Activated CD4-positive, alpha-beta T cell treated with anti-CD3 and anti-CD28 coated beads, Interleukin-2, amount 50 U/mL, for 48 hours (primary cell): ENCODE measurements at places on chromosomes 2 and 18.

- no peak for DNase-seq
Observed at GRCh38 chr2:192004188-192004963, 157.5 kb upstream of the CAVIN2 start.

- DNase-seq = no peak
Observed at GRCh38 chr2:11203480-11203879, 48.2 kb downstream of the SLC66A3 start.

- DNase-seq = no peak
Observed at GRCh38 chr2:105571445-105571987, 172.7 kb upstream of the FHL2 start.

- DNase-seq = no peak
Observed at GRCh38 chr2:57878171-57878865, 168.3 kb upstream of the VRK2 start.

DNA sequence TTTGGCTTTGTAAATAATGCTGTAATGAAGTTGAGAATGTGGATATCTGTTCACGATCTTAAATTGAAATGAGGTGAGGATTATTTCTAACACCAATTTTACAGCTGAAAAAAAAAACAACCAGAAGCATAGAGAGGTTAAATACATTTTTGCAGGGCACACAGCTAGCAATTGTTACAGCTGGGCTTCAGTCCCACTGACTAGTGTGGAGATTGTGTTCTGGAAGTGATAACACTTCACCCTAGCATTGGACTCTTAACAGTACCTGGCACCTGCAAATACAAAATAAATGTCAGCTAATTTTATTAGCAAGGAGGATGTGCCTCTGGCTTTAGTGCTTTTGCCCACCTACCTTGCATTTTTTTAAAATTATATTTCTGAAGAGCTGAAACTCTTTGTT is 28.8 kb downstream of the CAVIN2 start:
- DNase-seq = no peak

DNA sequence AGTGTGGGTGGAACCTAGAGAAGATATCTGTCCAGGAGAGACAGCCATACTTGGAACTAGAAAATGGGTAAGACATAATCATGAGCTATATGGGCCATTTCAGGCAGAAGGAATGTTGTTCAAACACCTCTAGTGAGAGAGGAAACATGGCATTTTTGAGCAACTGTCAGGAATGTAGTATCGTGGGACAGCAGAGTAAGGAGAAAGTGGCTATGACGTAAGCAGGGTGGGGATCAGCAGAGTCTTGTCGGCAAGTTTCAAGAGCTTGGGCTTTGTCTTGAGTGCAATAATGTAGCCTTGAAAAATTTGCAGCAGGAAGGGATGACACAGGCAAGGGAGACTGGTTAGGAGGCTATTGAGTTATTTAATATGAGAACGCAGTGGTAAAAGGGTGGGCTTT is 20.4 kb downstream of the SERPINB7 start:
- no peak for DNase-seq

GRCh38 chr2:2572393-2573204 is 241.5 kb upstream of the MYT1L start:
- no peak for DNase-seq

DNA sequence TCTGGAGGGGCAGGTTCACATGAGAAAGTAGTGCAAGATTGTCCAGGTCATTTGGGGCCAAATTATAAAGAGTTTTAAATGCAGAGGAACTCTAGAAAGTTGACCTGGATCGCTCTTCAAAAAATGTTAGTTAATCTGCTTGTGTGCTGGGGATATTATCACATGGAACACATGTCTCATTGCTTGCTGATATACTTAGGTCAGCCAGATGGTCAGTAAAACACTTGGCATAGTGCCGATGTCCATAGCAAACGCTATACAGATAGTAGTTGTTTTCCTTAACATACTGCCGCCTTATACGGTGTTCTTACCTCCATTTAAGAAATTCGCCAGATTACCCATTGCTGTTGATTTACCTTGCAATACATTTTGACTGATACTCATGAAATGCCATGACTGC is 103.4 kb upstream of the CWC22 start:
- no peak for DNase-seq

DNA sequence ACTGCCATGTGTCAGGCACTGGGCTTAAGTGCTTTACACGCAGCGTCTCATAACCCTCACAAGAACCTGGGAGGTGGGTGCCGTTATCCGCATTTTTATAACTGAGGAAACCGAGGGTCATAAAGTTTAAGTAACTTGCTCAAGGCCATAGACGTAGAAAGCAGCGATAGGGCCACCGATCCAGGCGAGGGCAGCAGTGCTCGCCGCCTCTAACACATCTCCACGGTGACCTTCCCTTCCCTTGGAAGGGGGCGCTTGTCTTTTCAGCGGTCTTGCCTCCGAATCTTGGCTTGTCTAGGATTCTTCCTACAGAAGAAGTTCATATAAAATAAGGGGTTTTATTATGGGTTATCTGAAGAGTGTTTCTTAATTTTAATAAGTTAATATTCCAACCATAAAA is 186.6 kb downstream of the GBX2 start:
- no peak for DNase-seq

DNA sequence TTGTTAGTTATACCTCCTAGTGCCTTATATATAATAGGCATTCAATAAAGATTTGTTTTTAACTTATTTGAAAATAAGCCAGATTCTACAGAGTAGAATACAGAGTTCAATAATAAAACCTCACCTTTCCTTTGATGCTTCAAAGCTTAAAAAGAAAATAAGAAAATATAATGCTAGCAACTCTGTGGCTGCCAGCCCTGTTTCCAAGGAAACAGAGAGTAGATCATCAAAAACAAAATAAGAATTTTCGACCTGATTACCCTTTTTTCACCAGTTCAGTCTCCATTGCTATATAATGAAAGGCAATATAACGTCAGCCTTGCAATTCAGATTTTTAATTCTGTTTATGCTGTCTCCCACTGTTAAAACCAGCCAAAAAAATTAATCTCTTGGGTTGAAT is 8.9 kb upstream of the PGAP1 start:
- no peak for DNase-seq

- DNase-seq = no peak
Observed at GRCh38 chr2:212811036-212811805, 272.6 kb upstream of the ERBB4 start.

DNA sequence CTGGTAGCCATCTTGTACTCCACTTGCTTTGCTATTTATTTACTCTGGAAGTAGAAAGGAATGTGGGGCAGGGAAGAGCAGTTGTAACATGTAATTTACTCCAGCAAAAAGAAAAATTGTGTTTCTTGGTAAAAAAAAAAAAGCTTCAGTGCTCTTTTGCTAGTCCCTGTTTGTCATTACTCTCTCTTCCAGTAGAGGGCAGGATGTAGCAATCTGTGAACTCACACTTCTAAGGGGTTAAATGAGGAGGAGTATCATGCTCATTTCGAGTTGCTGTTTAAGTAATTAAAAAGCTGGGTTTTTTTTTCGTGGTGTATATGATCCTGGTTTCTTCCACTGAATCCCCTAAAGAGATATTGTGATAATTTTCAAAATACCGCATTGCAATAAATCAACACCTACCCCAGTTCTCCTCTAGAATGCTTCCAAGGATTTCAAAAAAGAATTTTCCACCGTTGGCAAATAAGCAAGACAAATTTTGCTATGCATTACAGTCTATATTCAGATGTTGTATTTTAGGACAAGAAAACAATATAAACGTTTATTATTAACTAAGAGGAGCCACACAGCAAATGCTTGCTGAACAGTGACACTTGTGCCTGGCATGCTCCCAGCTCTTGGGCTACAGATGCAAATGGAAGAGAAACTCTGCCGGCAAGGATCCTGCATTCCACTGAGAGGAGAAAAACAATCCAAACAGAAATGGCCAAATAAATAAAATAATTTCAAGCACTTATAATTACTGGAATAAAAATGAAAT is 261.6 kb downstream of the ASXL3 start:
- DNase-seq = no peak

- peak; percentile 1 for DNase-seq
Observed at GRCh38 chr2:156589381-156590079, 153.4 kb downstream of the GPD2 start.

GRCh38 chr2:203706403-203706802 is at the start of gene CD28:
CD28 (plus strand) TSS chr2:203706639; CDS start chr2:203706697, 58 bp downstream.
- DNase-seq = peak; percentile 91

DNA sequence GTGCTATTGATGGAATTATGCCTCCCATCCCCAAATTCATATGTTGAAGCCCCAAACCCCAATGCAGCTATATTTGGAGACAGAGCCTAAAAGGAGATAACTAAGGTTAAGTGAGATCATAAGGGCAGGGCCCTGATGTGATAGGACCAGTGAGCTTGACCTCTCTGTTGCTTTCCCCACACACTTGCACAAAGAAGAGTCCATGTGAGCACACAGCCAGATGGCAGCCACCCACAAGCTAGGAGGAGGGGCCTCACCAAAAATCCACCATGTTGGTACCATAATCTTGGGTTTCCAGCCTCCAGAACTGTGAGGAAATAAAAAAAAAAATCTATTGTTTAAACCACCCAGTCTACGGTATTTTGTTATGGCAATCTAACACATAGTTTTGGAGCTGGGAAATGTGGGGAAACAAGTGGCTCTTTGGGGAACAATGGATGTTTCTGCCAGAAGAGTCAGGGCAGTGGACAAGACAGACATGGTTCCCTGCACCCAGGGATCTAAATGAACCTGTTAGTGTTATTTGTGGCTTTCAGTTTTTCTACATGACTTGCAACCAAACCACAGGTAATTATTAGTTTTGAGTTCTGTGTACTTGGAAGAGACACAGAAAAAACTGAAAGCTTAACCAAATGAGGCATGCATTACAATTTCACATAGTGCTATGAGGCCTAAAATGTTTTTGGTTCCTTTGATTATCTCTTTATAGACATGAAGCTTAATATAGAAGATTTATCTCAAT is 259.1 kb downstream of the LTBP1 start:
- no peak for DNase-seq

DNA sequence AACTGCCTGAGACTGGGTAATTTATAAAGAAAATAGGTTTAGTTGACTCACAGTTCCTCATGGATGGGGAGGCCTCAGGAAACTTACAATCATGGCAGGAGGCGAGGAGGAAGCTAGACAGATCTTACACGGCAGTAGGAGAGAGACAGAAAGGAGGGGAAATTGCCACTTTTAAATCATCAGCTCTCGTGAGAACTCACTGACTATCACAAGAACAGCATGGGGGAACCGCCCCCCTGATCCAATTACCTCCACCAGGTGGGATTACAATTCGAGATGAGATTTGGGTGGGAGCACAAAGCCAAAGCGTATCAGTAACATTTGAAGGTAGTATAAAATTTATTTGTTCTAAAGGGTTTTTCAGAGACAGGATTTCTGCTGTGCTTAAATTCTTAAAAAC is 5.4 kb downstream of the GALM start:
- no peak for DNase-seq

- DNase-seq = no peak
Observed at GRCh38 chr2:157866202-157866601, 9.9 kb downstream of the ACVR1 start.

DNA sequence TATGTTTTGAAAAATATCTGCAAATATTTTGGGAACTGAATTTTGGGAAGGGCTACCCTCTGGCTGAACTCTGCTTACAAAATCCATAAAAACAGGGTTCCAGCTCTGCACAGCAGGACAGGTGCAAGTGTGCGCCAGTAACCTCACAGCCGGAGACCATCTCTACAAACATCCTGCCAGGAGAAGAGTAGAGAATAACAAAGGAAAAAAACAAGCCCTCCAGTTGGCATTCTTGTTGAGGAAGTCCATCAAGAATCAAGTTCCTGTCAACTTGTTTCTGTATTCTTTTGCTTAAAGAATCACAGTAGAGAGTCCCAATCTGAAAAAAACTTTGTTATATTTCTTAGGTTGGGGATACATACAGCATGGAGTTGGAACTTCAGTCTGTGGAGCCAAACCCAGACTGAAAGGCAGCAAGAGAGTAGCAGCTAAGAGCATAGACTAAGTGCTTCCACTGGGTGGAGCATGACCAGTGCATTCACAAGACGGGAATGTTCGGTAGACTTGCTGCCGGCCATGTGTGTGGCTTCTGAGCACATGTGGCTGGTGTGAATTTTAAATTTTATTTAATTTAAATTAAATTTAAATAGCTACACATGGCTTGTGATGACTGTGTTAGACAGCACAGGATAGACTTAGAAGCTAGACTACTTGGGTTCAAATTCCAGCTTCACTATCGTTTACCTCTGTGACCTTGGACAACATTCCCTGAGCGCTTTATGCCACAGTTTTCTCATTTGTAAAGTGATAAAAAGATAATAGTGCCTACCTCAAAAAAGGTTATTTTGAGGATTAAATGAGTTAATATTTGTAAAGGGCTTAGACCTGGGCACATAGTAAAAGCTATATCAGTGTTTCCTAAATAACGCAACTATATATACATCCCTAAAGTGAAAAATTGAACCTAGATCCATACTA is 41.9 kb downstream of the SPTBN1 start:
- no peak for DNase-seq

DNA sequence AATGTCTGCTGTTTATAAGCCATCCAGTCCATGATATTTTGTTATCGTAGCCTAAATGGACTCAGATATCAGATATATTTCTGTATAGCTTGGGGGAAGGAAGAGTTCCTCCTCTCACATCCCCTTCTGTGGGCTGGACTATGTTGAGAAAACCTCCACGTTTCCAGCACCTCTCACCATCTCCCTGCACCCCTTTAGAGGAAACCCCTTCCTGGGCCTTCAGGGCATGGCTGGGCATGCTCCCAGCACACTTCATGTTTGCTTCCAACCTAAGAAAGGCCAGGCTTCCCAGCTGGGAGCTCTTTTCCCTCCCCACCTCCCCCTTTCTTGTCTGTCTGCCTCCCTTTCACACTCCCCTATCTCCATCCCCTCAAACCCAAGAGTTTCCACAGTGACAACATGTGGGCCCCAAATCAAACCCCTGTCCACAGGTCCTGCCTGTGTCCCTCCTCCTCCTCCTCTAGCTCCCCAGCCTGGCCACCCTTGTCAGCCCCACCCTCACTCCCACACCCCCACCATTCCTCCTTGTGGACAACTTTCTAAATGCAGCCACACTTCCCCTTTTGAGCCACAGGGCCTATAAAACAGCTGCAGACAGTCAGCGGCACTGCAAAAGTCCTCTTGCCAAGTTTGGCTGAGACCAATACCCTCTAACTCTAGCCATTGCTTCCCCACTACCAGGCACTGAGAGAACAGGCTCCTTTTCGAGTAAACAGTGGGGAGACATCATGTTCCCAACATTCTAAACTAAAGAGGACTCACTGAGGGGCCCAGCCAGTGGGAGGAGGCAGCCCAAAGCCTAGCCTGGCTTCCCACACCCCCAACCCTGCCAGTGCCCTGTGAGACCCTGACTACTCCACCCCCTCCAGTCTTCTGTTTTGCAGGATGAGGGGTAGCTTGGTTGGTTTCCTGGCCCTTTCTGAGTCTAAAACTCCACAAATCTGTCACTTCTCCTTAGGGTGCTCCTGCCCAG is 120.5 kb downstream of the ZFP36L2 start:
- DNase-seq = no peak

DNA sequence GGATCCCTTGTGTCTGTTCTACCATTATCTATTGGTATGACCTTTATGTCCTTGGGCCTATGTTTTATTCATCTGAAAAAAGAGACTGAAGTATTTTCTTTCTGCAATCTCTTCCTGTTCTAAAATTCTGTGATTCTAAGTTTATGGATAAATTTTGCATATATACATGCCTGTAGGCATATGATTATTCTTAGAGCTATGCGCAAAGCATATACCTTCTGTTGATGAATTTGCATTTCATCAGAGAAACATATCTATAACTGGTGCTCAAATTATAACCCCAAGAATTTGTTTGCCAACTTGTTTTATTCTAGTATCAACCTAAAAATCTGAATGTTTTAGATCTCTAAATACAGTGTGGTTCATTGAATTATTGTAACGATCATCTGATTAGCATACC is 6.7 kb downstream of the CACNB4 start:
- no peak for DNase-seq
